ENCODE measurements at places on chromosomes 11 and 22. TPM values are rescaled to one million over a fixed set of nuclear protein-coding genes. Genes with fewer than 3 reads are reported as not detected.

Gene ART5
- not detected for total RNA-seq

Gene SPTBN2
- total RNA-seq: 66.8 TPM

Gene TMEM41B
- total RNA-seq: 65.1 TPM

Gene PIK3IP1
- total RNA-seq: 17.4 TPM

Gene ZC3H12C
- 9.3 TPM for total RNA-seq

Gene SEC14L6
- total RNA-seq: 0.33 TPM

Gene THRSP
- total RNA-seq: 0.72 TPM

Gene TREH
- total RNA-seq: not detected

Gene OR8G1
- not detected for total RNA-seq

Gene TIMP3
- 79.8 TPM for total RNA-seq

Gene FAM83F
- total RNA-seq: 9.1 TPM

Gene APOA5
- not detected for total RNA-seq

Gene UEVLD
- 20.2 TPM for total RNA-seq

Gene ANO1
- total RNA-seq: 107 TPM

Gene SCARF2
- 1.7 TPM for total RNA-seq

Gene PTGDR2
- total RNA-seq: not detected

Gene TRIM51
- total RNA-seq: not detected

Gene SLC37A2
- total RNA-seq: 24.0 TPM

Gene MS4A6E
- total RNA-seq: not detected

Gene VPREB1
- total RNA-seq: not detected

Gene KCNQ1OT1
- total RNA-seq: 3.4 TPM

Gene SCGB1A1
- not detected for total RNA-seq
